ENCODE measurements at places on chromosomes 16 and 17.
A peak's percentile ranks its signal among the peaks of the same experiment; 100 is the strongest.

- no peak for DNase-seq
These were observed 834.2 kb upstream of the SOX9 start for GRCh38 chr17:71286625-71287024.

DNA sequence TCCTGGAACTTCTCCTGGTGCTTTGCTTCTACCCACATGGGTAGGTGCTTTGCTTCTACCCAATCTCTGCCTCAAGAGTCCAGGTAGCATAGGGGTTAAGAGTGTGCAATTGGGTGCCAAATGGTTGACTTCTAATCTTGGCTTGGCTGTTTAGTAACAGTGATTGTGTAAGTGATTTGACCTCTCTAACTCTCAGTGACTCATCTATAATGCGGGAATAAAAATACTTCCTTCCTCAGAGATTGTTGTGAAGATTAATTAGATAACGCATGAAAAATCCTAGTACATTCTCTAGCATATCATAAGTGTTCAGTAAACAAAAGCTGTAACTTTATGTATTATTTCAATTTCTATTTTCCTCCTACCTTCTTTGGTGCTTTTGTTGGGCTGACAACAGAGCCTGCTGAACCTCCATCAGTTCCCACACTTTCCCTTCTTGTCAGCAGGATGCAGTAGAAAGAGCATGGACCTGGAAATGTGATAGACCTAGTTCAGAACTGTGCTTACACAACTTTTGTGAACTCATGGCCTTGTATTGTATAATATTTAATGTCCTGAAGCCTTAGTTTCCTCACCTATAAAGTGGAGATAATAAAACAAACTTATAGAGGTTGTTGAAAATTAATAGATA is 72.9 kb upstream of the SMIM36 start:
- no peak for DNase-seq

DNA sequence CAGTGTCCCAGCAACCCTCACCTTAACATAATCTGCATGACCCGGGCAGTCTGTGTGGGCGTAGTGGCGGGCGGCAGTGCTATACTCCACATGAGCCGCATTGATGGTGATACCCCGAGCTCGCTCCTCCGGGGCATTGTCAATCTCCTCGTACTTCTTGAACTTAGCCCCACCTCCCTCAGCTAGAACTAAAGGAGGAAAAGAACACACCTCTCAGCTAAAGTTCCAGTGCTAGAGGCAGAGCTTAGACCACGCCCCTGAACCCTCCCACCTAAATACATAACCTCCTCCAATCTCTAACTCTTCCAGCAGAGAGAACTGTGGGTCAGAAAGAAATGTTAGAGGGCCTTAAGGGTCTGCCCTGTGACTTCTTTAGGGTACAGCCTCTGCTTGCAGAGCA is 855 bp downstream of the TUFM start:
- no peak for DNase-seq

- DNase-seq: peak; percentile 15
These were observed 17.6 kb downstream of the HIGD1B start for GRCh38 chr17:44865231-44865660.

GRCh38 chr16:84484579-84485254 is 19.7 kb downstream of the MEAK7 start:
- DNase-seq: no peak

DNA sequence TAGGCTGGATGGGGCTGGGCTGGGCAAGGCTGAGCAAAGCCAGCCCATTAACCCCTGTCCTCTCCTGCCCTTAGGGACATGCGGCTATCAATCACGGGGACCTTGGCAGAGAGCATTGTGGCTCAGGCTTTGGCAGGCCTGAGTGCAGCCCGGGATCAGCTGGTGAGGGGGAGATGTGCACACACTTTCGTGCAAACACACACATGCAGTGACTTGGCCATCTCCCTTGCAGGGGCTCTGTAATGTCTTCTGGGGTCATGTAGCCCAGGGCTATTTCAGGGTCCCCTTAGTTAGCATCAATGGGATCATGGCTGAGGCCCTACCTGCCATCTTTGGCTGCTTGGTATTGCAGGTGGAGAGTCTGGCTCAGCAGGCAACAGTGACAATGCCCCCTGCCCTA is 6.9 kb downstream of the CARMIL2 start:
- DNase-seq: no peak

DNA sequence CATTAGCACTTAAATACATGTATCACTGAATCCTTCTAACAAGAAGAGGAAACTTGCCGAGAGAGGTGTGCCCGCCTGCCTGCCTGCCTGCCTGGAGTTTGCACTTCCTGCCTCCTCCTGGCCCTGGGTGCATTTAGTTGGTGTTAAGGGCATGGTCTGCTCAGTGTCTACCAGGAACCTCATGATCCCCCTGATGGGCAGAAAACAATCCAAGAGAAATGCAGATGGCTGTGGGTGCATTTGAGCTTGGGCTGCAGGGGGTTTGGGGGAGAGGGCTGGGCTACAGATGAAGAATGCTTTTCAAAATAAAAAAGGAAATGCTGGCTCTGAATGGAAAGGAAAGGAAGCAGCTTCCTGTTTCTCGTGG is 10.1 kb downstream of the KSR1 start:
- DNase-seq: no peak

- DNase-seq: peak; percentile 49
These were observed 38.3 kb downstream of the TBX4 start for GRCh38 chr17:61490540-61490975.
